ENCODE measurements at places on chromosomes 2 and 18.

GRCh38 chr2:9703701-9704221, 73.0 kb upstream of the YWHAQ start:
- DNase-seq = peak; percentile 84

- no peak for DNase-seq
These were observed 284.4 kb downstream of the RBM43 start for GRCh38 chr2:150977296-150977695.

- DNase-seq = no peak
These were observed 249.7 kb downstream of the GLI2 start for GRCh38 chr2:120985174-120985996.

DNA sequence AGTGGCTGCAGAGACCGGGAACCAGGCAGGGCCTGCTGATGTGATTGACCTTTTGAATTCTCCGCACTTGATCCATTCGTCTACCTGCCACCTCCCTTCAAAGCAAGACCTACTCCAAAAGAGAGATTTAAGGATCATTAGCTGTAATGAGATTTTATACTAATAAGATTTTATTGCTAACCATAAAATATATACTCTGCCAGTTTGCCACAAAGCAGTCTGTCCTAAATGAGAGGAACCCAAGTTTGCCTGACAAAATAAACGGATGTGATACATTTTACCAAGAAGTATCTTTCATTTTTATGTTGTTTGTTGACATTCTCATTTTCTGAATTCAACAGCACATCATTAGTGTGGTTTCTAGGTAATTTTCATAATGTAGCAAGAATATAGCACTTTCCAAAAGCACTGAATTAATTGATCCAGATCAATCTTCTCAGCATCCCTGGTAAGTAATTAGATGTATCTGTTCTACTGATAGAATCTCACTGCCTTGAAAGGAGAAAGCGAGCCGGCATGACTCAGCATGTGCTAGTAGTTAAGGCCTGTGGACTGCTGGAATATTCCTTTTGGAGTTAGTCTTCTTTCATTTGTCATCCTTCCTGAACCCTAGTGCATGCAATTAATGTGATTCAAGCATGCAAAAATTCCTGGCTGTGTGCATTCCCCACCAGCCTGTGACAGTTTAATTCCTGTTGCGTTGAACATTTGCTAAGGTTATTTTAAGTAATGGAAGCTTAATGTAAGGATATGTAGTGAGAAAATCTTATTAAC, 128.5 kb downstream of the ARL6IP6 start:
- no peak for DNase-seq

DNA sequence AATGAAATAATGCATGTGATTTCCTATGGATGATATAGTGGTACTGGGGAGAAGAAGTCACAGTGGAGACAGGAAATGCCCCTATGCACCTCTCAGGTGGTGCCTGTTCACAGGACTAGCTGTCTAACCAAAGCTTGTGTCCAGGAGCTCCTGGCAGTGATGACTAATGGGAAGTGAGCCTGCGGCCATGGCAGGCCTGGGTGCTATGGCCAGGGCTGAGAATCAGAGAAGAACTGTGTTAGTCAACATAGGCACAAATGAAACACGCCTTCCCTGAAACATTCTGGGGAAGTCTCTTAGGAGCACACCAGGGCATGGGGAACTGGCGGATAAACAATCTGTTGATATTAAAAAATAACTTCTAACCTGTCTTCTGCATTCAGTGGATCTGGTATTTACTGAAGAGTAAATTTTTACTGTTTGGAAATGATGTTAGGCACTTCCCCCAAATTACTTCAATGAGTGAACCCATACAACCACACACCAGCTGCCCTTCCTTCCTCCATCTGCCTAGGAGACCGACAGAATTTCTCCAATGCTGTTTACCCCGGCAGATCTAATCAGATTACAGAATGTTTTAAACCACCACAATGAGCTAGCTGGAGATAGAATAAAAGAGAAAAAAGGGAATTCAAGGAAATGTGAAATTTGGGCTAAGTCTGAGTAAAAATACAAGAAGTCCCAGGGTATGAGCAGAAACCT, 67.4 kb downstream of the MEP1B start:
- no peak for DNase-seq

GRCh38 chr18:6435731-6436130, 21.0 kb upstream of the L3MBTL4 start:
- no peak for DNase-seq

DNA sequence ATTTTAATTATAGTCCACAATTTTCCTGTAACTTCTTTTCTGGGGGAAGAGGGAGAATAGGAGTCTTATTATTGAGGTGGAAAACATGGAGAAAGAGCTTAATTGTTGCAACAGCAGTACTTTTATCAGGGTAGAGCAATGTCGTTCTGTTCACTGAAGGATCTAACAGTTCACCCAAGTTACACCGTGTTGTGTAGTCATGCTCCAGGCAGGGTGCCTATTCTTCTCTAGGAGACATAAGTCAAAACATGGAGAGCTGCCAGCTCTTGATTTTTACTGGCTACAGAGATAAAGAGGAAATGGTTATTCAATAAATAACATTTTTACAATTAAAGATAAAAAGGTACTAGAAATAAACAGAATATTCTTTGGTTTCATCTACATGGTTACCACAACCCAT, 594.3 kb upstream of the NETO1 start:
- no peak for DNase-seq

DNA sequence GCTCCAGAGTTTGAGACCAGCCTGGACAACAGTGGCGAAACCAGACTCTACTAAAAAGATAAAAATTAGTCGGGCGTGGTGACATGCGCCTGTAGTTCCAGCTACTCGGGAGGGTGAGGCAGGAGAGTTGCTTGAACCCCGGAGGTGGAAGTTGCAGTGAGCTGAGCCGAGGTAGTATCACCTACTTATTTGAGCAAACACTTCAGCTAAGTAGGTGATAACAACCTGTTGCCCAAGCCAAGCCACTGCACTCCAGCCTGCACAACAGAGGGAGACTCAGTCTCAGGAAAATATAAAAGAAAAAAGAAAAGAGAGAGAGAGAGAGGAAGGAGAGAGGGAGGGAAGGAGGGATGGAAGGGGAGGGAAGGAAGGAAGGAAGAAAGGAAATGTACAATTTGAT, 21.3 kb downstream of the FER1L5 start:
- no peak for DNase-seq

DNA sequence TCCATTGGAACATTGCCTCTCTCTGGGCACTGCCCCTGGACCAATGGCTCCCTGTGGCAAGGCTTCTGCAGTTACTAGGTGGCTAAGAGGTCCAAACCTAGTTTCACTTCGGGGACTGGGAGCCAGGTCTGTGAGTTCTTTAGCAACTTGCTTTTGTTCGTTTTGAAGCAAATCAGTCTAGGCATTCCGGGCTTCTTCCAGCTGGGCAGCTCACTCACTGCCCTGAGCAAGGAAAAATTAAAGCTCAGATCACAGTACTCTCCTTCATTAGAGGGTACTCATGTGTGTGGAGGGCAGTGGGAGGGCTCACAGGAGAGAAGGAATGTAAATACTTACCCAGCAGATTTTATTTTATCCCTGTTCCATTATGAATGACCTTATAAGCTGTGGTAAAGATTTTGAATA, 80.3 kb downstream of the SPP2 start:
- no peak for DNase-seq

GRCh38 chr2:152369176-152369860, 34.3 kb downstream of the FMNL2 start:
- peak; percentile 53 for DNase-seq

- DNase-seq = no peak
These were observed 113.5 kb upstream of the PPP1CB start for GRCh38 chr2:28638102-28638501.

DNA sequence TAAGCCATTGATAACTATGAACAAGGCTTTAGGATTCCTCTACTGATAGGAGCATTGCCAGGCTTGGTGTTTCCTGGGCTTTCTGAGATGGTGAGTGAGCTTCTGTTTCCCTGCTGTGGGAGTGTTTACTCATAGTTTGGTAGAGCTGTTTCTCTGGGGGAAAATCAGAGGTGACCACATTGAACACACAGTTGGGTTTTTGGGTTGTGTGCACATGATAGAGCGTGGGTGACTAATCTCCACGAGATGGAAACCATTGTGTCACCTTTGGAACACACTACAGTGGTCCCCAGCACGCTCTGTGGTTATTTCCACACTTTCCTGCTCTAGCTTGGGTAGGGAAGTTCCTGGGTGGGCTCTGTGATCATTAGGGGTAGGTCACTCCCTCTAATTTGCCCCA, 5.4 kb downstream of the IL1R1 start:
- no peak for DNase-seq

DNA sequence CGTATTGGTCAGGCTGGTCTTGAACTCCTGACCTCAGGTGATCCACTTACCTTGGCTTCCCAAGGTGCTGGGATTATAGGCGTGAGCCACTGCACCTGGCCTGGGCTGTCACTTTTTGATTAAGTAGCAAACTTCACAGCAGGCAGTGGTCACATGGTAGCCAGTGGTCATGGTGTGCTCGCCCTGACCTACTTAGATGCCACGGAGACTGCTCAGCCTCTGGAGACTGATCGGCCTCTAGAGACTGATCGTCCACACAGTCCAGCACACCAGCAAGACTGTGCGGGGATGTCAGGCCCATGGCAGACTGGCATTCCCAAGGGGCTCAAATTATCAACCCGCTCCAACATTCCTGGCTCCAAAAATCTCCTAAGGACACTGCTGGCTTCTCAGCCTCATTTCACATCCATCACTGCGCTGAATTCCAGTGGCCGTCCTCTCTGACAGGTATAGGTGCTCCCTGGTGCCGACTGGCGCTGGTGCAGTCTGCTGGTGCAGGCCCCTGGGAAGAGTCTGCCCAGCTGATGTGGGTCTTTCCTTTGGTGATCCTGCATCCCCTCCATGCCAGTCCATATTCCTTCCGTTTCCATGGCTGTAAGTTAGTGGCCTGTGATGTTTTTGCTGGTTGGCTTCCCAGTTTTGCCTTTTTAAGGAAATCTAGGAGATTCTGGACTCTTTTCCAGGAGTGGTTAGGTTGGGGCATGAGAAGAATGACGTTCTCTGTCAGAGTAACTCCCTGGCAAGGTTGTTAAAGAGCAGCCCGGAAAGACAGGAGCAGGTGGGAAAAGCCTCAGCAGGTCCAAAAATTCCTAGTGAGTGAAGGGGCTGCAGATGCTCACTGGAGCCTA, 374.5 kb upstream of the HS6ST1 start:
- no peak for DNase-seq

DNA sequence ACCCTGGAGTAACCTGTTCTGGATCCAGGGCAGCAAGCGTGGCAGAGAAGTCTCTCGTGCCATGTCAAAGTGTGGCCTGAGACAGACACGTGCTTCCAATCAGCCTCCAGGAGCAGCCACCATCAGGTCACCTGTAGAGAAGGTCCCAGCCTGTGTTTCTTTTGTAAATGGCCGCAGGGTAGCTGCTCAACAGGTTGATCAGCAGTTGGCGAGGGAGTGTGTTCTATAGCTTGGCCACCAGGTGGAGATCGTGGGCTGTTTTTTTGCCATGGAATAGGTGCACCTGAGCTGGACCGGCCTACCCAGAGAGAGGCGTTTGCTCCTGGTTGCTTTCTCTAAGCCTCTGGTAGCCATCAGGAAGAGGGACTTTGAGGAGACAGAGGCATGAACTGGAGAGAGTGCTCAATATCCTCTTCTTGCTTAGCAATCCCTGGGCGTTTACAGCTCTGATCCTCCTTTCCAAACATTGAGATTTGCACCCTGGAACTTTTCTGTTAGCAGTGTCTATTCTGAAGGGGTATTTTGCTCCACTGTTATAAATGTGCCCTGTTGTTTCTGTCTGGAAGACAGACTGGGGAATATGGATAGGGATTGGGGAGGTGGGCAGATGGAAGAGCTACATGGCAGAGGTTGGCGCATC, 34.2 kb upstream of the EN1 start:
- DNase-seq = no peak

- no peak for DNase-seq
These were observed 23.8 kb upstream of the HNRNPA3 start for GRCh38 chr2:177188482-177189469.

Data from epithelial cell of proximal tubule (primary cell).